Stimulated activated CD8-positive, alpha-beta memory T cell treated with anti-CD3 and anti-CD28 coated beads, Interleukin-15, amount 100 ng/mL, for 48 hours (primary cell): ENCODE measurements at places on chromosomes 7 and 10.

DNA sequence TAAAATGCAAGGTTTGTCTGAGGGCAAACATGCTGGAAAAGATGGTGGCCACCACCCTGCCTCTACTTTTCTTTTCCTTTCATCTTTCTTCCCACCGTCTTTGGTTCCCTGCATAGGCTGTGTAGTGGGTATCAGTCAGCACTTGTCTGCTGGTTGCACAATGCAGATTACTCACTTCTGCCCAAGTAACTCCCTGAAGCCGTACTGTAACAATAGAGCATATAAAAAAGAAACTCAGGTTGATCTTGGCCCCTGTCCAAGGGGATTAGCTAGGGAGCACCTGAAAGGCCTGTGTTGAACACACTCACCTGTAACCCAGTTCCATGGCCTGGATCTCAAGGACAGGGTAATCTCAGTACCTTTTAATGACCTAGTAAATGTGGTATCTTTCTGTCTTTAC, 533.0 kb upstream of the GALNT17 start:
- no peak for DNase-seq

GRCh38 chr10:120131183-120131582, 238.7 kb downstream of the SEC23IP start:
- no peak for DNase-seq

DNA sequence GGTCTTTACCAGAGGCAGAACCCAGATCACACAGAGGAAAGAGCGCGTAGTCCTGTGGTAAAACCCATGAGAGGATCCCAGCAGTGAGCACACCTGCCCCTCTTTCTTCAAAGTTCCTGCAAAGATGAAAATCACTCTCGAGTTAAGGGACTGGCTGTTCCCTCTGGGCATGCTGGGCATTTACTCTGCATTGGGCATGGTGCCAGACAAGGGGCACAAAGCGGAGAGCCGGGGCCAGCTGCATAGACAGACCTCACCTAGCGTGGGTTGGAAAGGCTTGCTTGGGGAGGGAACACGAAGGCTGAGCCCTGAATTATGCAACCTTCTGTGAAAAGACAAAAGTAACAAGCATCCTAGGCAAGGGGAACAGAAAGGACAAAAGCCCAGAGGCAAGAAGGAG, 120.0 kb upstream of the TCERG1L start:
- DNase-seq, result no peak

DNA sequence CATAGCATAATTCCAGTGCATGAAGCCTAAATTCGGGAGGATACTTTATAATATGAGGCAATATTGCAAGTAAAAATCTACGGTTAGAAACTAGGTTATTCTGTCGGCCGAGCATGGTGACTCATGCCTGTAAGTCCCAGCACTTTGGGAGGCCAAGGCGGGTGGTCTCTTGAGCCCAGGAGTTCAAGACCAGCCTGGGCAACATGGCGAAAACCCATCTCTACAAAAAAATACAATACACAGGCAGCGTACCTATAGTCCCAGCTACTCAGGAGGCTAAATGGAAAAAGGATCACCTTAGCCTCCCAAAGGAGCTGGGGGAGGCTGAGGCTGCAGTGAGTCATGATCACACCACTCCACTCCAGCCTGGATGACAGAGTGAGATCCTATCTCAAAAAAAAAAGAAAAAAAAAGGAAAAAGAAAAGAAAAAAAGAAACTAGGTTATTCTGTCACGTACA, 14.2 kb downstream of the SKAP2 start:
- DNase-seq, result no peak

DNA sequence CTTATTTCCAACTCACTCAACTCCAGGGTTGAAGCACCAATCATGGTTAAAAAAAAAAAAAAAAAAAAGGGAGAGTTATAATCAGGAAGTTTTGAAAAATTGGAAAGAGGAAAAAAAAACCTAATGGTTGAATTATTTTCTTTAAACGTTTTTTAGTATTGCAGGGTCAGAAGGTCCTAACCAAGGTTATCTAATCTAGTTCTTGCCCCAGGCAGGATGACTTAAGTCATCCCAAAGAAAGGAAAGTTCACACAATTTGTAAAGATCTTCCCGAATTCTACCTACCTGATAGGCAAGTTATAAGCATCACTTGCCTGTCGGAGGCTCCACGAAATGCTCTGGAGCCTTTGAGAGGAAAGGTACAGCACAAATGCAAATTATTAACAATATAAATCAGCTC, 208.1 kb upstream of the PLXNA4 start:
- DNase-seq, result no peak

- DNase-seq, result no peak
Observed at GRCh38 chr7:141251957-141252356, 178.1 kb downstream of the TMEM178B start.

- no peak for DNase-seq
Observed at GRCh38 chr10:117537904-117538524, 4.5 kb upstream of the EMX2 start.

DNA sequence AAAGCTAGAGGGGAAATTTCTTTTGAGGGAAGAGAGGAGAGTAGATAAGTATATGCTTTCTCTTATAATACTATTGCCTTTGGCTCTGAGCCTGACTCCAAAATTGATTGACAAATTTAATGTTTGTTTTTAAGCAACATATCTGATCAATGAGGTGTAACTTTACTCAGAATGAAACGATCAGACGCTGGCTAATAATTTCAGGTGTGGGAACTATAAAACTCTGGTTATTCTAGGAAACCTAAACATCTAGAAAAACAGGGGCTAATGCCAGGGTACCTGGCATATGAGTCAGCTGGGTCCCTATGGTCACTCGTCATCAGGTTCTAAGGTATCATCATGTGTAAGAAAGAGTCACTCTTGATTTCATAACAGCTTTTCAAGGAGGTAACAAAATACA, 139.7 kb downstream of the ATE1 start:
- DNase-seq, result no peak
